ENCODE measurements at places on chromosomes 5 and 9.

- no peak for DNase-seq
Observed at GRCh38 chr9:132348676-132349075, 6.1 kb downstream of the SETX start.

DNA sequence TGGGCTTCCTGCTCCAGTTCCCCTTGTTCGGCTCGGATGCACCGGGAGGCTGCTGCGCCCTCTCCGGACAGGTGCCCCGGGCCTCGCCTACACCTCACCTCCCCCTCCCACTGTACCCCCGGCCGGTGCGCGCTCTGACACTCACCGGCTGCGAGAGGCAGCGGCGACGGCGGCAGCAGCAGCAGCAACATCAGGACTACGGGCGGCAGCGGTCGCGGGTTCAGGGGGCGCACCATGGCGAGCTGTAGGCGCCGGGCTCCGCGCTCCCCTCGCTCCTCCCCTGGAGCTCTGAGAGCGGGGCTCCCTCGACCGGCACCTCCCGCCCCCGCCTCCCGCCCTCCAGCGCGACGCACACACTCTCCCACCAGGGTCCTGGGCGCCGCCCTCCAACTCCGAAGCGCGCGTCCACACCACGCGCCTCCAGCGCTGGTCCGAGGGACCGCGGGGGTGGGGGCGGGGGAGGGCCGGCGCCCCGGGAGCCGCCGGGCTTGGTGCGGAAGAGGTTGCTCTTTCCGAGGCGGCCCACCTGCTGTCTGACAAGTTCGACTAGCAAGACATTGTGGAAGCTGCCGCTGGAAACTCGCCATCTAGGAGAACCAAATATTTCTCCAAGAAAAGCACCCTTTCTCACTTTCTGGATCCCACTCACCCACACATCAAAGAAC, at the start of gene GFRA3:
Gene GFRA3 (minus strand): TSS at position 433 of the 665 bp plus-strand sequence. CDS start 197 bp downstream, at position 236.
- no peak for DNase-seq

DNA sequence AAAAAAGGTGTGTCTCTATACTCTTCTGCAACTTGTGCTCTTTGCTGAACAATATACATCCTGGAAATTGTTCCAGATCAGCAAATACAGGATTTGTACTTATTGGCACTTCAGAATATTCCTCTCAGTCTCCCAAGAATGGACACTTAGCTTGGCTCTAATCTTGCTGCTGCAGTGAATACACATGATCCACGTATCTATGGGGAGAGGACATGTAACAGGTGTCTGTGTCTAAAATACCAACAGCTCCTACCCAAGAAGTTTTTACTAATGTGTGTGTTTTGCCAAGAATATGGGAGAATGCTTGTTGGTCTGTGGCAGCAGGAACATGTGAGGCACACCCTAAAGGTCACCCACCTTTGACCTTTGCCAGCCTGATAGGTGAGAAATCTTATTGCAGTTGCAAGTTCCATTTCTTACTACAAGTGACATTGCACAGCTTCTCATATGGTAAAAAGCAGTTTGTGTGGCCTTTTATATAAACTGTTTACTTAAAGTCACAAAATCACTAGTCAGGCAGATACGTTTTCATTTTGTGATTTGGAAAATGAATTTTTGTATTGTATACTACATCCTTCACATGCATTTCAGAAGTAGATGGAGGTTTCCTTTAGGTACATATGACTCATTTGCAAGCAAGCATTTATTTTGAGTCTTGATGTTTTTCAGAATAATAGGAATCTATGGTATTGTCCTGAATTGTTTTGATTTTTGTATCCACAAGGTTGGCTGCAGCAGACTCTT, 35.8 kb downstream of the PHF2 start:
- no peak for DNase-seq

- DNase-seq, result no peak
Observed at GRCh38 chr9:16367605-16368231, 502.8 kb downstream of the BNC2 start.

DNA sequence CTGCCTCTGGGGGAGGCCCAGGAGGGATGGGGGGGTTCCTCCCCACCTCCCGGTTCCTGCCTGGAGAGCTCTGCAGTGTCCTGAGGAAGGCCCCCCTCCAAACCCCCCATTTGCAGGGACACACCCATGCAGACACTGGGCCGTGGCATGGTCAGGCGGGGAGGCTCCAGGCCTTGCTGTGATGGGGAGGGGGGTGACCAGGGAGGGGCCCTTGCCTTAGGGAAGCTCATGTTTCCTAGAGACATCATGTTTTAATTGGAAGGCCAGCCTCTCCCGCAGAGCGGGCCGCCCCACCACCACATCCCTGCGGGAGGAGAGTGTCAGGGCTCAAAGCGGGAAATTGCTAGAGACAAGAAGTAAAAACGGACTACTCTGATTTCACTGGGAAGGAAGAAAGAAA, 12.0 kb downstream of the PRRX2 start:
- no peak for DNase-seq

GRCh38 chr9:126664900-126665643, 51.3 kb downstream of the LMX1B start:
- no peak for DNase-seq

- DNase-seq, result no peak
Observed at GRCh38 chr5:161545344-161546094, 1.0 kb downstream of the GABRB2 start.

Data from activated effector memory CD4-positive, alpha-beta T cell treated with anti-CD3 and anti-CD28 coated beads, Interleukin-2, amount 50 U/mL, for 16 hours (primary cell).